ENCODE measurements at places on chromosomes 1 and 21.

GRCh38 chr1:119160866-119161265 is 20.4 kb upstream of the WARS2 start:
- DNase-seq = no peak

- no peak for DNase-seq
Measured at GRCh38 chr1:215250913-215251312, 168.4 kb downstream of the KCNK2 start.

DNA sequence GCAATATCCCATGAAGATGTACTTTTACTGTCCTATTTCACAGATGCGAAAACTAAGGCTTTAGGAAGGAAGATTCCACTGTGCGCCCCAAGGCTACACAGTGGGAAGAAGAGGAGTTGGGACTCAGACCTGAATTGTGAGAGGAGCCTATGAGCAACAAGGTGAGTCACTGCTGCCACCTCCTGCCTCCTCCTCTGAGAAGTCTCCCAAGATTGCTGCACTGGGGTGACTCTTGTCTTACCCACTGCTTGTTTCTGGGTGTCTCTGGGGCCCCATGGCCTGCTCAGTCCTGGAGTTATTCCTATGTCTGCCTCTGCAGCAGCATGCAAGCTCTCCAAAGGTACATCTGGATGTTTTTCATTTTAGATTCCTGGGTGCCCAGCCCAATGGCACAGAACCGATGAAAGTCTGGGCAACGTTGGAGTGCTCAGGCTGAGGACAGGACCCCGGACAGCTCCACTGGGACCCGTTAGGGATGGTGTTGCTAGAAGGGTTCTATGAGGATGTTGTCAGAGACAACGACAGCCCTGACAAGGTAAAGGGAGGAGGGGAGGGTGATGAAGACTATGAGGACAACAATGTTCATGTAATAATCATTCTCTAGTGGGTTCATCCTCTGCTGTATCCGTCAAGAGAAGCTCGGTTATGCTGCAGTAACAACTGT is 11.0 kb upstream of the C1QA start:
- DNase-seq = no peak

DNA sequence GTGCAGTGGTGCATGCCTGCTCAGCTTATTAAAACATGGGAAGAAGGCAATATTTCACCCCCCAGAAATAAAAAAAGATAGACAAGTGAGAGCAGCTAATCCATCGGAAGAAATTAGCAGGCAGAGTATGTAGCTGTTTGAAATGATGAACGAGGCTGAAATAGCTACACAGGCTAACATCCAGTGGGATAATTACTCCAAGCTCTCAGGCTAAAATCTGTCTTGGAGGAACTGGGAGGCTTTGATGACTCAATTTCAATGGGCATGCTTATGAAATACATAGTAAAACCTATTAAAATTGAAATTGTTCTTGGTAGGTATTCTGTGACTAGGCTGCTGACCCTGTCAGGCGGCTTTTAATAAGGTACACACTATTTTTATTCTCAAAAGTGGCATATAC is 84.1 kb upstream of the RRP15 start:
- peak; percentile 6 for DNase-seq

DNA sequence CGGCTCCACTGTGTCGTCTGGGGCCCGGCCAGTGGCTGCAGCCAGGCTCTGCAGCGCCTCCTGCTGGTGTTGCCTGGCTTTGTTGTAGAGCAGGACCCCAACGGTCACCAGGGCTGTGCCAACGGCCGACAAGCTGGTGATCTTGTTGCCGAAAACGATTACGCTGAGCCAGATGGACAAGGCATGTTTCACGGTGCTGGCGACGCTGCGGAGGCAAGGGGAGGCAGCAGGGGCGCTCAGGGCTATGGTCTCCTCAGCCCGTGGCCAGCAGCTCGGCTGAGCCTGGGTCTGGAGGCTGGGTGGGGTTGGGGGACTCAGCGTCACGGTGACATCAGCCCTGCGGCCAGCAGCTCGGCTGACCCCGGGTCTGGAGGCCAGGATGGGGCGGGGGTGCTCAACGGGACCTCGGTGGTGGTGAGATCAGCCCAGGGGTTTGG is 7.0 kb upstream of the CDK11B start:
- DNase-seq = peak; percentile 5

DNA sequence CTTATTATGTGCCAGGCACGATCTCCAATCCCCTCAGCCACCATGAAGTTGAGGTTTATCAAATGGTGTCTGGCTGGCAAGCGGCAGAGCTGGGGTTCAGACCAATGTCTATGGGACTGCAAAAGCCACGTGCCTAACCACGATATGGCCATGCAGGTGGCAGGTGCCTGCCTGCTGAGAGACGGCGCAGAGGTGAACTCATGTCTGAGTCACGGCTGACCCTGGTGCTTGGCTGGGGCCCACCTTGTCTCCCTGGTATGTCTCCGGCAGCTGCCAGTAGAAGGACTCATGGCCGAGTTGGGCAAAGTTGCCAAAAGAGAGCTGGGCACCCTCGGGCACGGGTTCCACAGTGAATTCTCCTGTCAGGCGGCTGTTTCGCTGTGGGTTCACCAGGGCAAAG is 59.9 kb downstream of the LDLRAD2 start:
- no peak for DNase-seq

GRCh38 chr1:60229821-60230220 is 156.3 kb upstream of the C1orf87 start:
- no peak for DNase-seq

DNA sequence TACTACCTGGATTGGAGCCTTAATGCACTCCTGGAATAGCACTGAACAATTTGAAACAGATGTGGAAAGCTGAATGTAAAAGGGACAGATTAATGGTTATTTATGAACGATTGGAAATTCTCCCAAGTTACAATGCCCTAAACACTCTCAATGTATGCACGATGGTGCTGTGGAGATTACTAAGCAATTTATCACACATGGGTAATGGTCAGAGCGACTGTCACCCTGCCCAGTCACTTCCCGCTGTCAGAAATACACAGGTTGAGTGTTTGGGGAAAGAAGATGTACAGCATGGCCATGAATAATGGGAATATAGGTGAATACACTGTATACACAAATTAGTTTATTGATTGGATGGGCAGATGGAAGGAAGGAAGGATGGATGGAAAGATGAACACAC is 342.4 kb downstream of the VAV3 start:
- peak; percentile 45 for DNase-seq

GRCh38 chr1:43293896-43294760 is 6.7 kb upstream of the TIE1 start:
- DNase-seq = peak; percentile 50

GRCh38 chr1:73556270-73556669 is 641.7 kb downstream of the LRRIQ3 start:
- DNase-seq = no peak

GRCh38 chr1:6152181-6152580 is 27.9 kb downstream of the CHD5 start:
- no peak for DNase-seq

DNA sequence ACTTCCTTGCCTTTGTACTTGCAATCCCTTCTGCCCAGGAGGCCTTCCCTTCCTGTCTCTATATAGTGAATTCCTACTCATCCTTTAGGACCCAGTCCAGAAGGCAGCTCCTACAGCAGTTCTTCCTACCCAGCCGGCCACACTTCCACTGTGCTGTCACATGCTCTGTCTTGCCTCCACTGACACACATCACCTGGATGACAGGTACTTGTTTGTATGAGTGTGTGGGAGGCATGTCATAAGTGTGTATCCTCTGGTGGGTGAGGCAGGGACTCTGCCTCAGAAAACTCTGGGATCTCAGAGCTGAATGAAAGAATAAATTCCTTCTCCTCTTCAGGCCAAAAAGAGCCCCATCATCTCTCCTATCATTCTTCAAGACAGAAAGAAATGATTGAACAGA is 5.1 kb upstream of the OSCP1 start:
- no peak for DNase-seq

- no peak for DNase-seq
Measured at GRCh38 chr1:230332575-230333066, 93.5 kb downstream of the PGBD5 start.

DNA sequence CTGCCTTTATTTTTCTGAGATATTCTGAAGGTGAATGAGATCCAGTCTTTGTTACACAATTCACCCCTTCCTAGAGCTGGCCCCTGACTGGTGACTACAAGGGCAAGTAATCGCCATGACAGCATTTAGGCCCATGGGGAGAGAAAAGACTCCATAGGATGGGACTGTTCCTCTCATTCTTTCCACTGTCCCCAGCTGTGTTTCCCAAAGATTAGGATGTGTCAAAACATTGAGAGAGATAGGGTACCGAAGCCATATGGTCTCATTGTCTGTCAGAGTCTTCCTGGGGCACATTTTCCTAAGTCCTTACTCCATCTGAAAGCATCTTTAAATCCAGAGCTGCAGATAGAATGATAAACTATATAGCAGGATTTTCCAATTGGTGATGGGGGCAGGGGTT is 423.5 kb downstream of the OMA1 start:
- DNase-seq = no peak

GRCh38 chr1:156904187-156904959 is 10.9 kb downstream of the PEAR1 start:
- DNase-seq = no peak

DNA sequence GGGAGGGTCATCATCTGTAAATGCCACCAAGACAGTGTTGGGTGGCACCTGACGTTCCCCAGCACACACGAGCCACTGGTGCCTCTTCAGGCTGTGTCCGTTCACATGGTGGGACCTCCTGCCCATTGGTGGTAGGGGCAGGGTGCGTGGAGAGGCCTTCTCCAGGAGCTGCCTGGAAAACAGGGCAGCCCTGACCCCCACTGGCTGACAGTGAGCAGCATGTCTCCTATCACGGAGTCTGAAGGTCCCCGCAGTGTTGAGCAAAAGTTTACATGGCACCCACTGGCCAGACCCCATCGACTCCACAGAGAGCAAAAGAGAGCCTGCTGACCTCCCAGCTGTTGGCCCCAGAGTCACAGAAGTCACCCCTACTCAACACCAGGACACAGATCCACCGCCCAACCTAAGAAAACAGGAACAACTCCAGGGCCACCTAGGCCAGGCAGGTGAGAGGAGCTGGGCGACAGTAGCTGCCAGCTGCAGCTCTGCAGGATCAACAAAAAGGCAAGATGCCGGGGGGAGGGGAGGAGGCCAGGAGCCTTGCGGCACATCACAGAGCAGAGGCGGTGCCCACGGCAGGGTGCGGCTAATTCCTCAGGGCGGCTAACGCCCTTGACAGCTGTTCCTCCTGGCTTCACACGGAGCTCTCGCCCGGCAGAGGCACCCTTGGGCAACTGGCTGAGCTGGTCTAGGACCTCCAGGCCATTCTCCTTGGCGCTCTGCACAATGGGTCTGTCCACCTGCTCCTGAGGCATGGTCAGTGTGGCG is 14.4 kb upstream of the IFI6 start:
- DNase-seq = peak; percentile 93

GRCh38 chr1:162029157-162029556 is 5.5 kb upstream of the OLFML2B start:
- DNase-seq = peak; percentile 88

Data from NCI-H69 (cell line).